OCI-M1 (cell line): ENCODE measurements at places on chromosomes 11 and 22.

- DNase-seq: no peak
Observed at GRCh38 chr11:84628871-84629620, 998.1 kb downstream of the DLG2 start.

DNA sequence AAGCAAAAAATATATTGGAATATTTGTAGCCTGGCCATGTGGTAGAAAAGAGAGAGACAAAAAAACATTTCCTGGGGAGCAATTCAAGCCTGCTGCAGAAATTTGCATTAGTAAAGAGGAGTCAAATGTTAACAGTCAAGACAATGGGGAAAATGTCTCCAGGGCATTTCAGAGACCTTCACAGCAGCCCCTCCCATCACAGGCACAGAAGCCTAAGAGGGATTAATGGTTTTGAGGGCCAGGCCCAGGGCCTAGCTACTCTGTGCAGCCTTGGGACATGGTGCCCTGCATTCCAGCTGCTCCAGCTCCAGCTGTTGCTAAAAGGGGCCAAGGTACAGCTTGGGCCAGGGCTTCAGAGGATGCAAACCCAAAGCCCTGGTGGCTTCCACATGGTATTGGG, 46.8 kb downstream of the PGR start:
- DNase-seq: no peak

DNA sequence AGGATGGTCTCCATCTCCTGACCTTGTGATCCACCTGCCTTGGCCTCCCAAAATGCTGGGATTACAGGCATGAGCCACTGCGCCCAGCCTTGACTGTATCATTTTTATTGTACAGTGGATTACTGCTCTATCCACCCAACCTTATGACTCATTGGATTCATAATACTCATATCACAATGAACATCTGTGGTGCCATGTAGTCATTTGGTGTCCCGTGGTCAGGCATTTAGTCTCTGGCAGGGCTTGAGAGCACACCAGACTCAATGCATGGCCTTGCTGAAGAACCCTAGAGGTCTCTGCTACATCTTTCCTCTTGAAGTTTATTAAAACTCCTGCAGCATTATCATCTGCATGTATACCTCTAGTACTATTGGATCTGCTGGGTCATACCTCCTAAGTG, 98.0 kb upstream of the LDLRAD3 start:
- DNase-seq: peak; percentile 43

DNA sequence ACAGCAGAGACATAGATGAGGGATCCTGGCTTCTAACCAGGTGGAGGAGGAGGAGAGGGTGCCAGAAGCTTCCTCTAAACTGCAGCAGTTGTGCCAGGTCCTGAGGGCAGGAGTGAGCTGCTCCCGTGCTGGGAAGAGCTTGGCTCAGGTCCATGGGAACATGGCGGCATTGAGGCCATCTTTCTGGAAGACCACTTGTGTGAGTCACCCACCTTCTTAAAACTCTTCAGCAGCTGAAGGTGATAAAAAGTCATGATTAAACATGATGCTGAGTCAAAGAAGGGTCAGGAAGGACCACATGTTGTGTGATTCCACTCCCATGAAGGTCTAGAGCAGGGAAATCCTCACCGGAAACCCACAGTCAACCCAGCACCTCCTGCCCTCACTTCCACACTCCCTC, 35.1 kb downstream of the LINC01488 start:
- DNase-seq: no peak

- DNase-seq: peak; percentile 84
Observed at GRCh38 chr11:60363542-60364470, 14.5 kb upstream of the MS4A7 start.

DNA sequence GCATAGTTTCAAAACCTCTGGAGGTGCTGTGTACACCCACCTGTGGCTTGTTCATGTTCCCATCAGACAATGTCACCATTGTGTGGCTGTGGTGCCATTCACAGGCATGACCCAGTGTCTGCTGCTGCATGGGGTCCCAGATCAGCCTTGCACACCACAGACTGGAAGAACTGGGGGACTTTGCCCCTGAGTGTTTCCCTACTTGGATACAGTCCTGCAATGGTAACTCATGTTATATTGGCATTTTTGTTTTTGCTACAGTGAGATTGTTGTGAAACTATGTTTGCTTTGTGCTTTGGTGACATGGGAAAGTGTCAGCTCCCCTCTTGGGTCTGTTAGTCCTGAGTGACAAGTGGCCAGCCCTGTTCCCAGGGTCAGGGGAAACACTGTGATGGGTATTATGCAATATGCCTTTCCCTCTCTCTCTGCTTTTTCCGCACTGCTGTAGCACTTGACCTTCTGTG, 108.8 kb downstream of the NAV2 start:
- no peak for DNase-seq

DNA sequence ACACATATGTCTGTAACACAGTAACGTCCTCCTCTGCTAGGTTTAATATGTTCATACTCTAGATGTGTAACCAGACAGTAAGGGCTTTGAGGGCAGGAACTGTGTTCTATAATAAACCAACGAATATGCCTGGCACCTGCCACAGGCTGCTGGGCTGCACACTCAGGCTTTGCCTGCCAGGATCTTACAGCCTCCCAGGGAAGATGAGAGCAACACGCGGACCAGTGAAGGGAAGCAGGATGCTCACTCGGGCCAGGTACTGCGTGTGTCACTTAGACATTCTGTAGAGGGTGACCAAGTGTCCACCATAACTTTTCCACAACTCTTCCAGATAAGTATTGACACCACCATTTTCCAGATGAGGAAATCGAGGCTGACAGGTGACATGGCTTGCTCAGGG, 21.7 kb upstream of the BAIAP2L2 start:
- DNase-seq: no peak

DNA sequence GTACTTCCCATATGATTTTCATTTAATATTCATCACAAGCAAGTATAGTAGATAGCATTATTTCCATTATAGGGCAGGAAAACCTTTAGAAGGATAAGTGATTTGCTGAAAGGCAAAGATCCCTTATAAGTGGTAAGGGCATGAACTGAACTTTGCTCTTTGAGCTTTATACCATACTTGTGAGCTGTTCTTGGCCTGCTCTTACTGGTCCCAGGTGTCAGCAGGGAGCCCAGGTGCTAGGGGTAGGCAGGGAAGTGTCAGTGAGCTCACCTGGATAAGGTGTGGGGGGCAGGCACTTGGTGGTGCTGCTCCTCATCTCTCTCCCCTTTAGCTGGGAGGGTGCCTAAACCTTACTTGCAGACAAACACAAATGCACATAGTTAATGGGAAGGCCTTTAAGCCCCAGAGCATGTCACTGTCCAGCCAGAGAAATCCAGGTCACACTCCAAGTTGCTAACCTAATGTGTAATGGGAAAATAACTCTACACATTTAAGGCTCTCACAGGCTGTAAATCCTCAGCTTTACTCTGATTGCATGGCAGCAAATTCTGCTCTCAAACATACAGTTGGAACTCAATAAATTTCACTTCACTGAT, 114.4 kb downstream of the PLEKHA7 start:
- no peak for DNase-seq

- DNase-seq: no peak
Observed at GRCh38 chr11:124172101-124172500, 11.0 kb upstream of the OR10D3 start.

GRCh38 chr11:126210871-126211235, 597 bp downstream of the RPUSD4 start:
- DNase-seq: no peak

GRCh38 chr11:64092761-64093136, 57.0 kb downstream of the FLRT1 start:
- DNase-seq: no peak

DNA sequence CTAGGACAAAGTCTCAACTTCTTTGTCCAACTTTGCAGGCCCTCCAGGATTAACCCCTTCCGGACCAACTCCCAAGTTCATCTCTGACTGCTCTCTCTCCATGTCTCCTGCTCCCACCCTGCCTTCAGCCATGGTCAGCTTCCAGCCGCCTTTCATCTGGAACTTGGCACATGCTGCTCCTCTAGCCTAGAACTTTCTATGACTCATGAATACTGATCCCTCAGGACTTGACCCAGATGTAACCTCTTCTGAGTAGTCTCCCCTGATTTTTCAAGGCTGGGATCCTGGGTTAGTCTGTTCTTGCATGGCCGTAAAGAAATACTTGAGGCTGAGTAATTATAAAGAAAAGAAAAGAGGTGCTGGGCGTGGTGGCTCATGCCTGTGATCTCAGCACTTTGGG, 5.2 kb upstream of the SLC15A3 start:
- DNase-seq: no peak

GRCh38 chr11:68523033-68523432, 62.5 kb downstream of the PPP6R3 start:
- DNase-seq: no peak

DNA sequence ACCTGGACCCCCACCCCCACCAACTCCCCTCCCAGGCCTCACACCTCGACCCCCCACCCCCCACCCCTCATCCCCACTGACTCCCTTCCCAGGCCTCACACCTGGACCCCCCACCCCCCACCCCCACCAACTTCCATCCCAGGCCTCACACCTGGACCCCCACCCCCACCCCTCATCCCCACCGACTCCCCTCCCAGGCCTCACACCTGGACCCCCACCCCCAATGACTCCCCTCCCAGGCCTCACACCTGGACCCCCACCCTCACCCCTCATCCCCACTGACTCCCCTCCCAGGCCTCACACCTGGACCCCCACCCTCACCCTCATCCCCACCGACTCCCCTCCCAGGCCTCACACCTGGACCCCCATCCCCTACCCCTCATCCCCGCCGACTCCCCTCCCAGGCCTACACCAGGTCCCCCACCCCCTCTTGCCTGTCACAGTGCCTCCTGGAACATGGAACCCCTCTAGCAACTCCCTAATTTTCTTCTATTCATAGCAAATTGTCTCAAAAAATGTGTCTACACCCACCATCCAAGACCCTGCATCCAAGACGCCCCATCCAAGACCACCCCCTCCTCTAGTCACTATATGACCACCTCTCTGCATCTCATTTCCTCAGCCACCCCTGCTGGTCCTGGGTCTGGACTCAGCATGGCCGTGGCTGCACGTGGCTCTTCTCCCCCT, 36.9 kb upstream of the BRSK2 start:
- DNase-seq: no peak

DNA sequence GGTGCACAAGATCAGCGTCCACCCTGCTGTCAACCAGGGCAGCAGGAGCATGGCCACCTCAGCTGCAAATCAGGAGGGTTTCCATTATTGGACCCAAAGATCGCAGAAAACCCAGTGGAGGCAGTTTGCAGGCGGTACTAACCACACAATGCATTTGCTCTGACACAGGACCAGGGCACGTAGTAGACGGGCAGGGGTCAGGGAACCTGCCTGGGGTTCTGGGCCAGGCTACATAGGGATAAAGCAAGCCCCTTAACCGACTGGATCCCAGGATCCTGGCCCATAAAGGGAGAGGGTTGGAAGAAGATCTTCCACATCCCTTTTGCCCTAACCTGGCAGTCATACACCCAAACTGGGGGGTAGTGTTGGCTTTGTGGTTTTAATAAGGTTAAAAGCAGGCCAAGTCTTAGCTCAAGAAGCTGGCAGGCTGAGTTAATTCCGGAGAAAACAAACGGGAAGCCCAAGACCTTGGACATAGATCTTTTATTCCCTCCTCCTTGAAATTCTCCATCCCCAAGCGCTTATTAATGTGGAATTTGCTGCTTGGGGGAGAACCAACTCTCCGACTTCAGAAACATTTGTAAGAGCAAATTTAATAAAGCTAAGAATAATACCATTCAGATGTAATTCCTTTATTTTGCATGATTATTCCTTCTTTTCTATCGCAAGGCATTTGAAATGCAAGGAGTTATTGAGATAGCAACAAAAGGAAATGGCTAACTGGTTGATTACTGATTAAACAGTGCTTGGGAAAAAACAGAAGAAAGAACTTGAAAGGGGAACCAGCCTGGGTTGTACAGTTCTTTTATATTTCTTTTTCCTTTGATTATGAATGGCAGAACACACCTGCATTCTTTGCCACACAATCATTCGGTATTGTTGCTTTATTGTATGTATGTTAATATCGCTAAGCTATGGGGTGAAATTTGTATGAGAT, 6.3 kb upstream of the ARHGAP8 start:
- no peak for DNase-seq

GRCh38 chr11:67268081-67268961, 2.0 kb downstream of the GRK2 start:
- DNase-seq: peak; percentile 59

DNA sequence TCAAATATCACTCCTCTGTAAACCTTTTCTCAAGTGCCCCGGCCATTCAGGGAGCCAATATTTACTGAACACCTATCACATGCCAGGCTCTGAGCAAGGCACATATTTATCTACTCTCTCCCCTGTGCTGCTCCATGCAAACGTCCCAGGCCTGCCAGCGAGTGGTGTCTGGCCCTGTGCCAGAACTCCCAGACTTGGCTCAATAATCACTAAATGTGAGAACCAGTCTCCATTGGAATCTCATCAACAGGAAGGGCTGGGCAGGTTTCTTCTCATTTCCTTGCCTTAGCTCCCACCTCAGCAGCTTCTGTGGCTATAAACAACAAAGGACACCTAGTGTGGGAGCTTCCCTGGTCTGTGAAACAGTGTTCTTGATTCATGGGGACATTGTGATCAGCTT, 21.7 kb downstream of the RASSF10 start:
- no peak for DNase-seq

DNA sequence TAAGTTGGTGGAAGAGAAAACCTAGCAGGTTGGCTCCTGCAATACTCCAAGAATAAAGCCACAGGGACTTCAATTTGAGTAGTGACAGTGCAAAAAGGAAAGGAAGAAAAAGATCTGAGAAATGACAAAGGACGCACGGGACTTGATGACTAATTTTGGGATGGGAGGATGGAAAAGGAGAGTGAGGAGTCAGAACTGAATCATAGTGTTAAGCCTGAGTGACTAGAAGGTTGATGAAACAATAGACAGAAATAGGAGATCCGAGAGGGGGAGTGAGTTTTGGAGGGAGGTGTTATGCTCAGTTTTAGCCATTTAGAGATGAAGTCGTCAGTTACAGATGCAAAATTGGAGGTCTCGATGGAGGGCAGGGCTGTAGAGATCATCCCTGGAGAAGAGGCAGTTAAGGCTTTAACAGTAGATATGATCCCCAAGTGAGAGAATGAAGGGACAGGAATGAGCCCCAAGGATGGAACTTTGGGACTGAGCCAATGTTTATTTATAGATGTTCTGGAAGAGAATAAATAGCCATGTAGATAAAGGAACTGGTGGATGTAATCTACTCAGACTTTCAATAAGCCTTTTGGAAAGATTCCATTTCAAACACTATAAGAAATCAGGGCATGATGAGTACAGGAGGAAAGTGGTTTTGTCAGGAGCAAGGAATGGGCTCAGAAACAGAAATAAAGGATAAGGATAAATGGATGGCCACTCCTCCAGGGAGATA, 108.9 kb upstream of the NCAM1 start:
- DNase-seq: no peak

GRCh38 chr22:28358312-28358711, 321.3 kb downstream of the TTC28 start:
- no peak for DNase-seq

GRCh38 chr11:4026389-4026788, 68.2 kb upstream of the RRM1 start:
- DNase-seq: no peak
